Mesangial cell (primary cell): ENCODE measurements at places on chromosomes 1 and 21. TPM values are rescaled to one million over a fixed set of nuclear protein-coding genes. Genes with fewer than 3 reads are reported as not detected.

SSX2IP gene
- total RNA-seq: 3.7 and 4.2 TPM in 2 replicates

TEDDM1 gene
- total RNA-seq: not detected in 2 replicates

OR14A2 gene
- not detected in 2 replicates for total RNA-seq

SERINC2 gene
- total RNA-seq: 57.4 and 73.0 TPM in 2 replicates

GRIK3 gene
- not detected in 2 replicates for total RNA-seq

CHRM3 gene
- under 0.01 and 1.3 TPM in 2 replicates for total RNA-seq

TXNIP gene
- 18.7 and 484 TPM in 2 replicates for total RNA-seq

IGSF8 gene
- 24.3 and 31.2 TPM in 2 replicates for total RNA-seq

KCNJ15 gene
- total RNA-seq: 19.9 and 79.2 TPM in 2 replicates

AMPD1 gene
- not detected in 2 replicates for total RNA-seq

DNAJC6 gene
- total RNA-seq: 3.0 and 4.7 TPM in 2 replicates

URB2 gene
- 9.3 and 11.2 TPM in 2 replicates for total RNA-seq

TMEM200B gene
- 6.7 and 8.8 TPM in 2 replicates for total RNA-seq
